ENCODE measurements at places on chromosomes 5 and 9.

- peak; percentile 14 for DNase-seq
Observed at GRCh38 chr5:151230048-151230680, 6.3 kb upstream of the CCDC69 start.

DNA sequence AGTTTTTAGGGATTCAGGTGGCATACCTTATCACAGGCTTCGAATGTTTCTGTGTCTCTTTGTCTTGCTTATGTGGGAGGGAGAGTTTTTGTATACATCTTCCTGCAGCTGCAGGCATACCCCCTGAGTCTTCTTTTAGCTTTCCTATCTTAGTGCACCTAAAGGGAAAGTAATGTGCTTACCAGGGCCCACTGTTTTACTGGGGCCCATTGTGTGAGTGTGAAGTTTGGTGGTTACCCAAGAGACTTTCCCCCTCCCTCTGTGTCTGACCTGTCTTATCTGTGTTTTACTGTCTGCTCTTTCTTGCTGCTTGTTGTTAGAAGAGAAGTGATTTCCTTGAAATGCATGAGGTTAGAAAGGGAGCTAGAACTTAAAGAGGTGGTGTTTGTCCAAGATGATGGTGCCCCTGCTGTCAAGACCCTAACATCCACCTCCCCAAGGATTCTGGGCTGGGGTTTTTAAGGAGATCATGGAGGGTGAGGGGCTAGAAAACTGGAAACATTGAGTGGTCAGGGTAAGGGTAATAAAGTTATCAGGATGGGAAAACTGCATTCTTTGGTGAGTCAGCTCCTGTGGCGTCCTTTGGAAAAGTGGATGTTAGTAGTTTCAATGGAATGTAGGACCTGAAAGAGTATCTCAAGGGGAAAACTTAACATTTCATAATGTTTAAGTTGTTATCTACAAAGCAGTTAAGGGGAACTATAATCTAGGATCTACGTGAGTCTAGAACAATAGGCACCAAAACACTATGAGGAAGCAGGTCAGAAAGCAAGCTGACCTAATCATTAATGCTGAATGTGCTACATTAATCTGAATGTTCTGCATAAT is 583.5 kb upstream of the TUSC1 start:
- peak; percentile 93 for DNase-seq

DNA sequence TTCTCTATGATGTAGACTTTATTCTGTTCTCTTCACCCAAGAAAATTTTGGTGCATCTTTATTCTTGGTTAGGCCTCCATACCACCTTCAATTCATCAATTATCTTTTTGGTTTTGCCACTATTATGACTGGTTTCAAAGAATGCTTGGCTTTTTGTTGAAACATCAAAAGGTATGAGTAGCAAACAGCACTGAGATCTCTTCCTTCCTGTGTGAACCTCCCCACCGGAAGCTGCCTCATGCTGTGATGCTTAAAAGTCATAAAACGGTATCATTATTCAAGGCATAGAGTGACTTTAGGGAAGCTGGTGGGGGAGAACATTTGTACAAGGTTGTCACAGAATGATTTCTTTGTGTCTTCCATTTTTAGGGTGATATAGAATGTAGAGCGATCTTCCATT is 70.6 kb downstream of the IQGAP2 start:
- no peak for DNase-seq

DNA sequence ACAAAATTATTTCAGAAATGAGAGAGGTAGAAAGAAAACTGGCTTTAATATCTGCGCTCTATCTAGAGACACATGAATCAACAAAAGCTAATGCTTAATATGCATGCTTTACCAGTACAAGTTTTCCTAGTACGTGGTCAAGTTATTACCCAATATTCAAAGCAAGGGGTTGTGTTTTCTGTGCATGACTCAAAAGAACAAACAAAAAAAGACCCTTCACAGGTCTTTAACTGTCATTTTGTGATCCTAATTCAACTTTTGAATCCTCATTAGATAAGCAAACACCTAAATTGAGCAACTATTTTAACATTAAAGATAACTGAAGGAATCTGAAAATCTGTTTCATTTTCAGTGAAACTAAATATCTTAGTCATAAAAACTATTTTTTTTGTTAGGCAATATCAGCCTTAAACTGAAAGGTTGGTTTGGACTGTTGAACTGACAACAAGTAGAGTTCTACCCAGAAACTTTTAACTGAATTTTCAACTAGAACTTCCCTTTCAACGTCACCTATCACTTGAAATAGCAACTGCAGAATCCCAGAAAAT is 12.5 kb downstream of the ST8SIA4 start:
- DNase-seq = peak; percentile 10

GRCh38 chr5:117058740-117059139 is 484.1 kb upstream of the SEMA6A start:
- DNase-seq = no peak

DNA sequence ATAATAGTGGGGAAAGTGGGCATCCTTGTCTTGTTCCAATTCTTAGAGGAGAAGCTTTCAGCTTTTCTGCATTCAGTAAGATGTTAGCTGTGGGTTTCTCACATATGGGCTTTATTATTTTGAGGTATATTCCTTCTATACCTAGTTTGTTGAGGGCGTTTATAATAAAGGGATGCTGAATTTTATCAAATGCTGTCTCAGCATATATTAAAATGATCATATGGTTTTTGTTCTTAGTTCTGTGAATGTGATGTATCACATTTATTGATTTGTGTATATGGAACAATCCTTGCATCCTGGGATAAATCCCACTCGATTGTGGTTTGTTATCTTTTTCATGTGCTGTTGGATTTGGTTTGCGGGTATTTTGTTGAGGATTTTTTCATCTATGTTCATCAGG is 43.1 kb downstream of the FGD3 start:
- DNase-seq = no peak

- no peak for DNase-seq
Observed at GRCh38 chr9:32180597-32180996, 203.8 kb upstream of the ACO1 start.

DNA sequence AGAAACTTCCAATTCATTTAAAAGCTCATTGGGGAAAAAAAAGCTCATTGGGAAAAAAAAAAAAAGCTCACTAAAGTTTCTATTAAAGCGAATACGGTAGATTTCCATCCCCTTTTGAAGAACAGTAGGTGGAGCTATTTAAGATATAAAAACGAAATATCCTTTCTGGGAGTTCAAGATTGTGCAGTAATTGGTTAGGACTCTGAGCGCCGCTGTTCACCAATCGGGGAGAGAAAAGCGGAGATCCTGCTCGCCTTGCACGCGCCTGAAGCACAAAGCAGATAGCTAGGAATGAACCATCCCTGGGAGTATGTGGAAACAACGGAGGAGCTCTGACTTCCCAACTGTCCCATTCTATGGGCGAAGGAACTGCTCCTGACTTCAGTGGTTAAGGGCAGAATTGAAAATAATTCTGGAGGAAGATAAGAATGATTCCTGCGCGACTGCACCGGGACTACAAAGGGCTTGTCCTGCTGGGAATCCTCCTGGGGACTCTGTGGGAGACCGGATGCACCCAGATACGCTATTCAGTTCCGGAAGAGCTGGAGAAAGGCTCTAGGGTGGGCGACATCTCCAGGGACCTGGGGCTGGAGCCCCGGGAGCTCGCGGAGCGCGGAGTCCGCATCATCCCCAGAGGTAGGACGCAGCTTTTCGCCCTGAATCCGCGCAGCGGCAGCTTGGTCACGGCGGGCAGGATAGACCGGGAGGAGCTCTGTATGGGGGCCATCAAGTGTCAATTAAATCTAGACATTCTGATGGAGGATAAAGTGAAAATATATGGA is at the start of gene PCDHGA12:
TSS of gene PCDHGA12 (plus strand) at position 176 of the 782 bp plus-strand sequence. CDS start at position 429, 253 bp downstream.
- DNase-seq = peak; percentile 87

GRCh38 chr5:154133591-154133990 is 56.9 kb upstream of the GALNT10 start:
- no peak for DNase-seq

DNA sequence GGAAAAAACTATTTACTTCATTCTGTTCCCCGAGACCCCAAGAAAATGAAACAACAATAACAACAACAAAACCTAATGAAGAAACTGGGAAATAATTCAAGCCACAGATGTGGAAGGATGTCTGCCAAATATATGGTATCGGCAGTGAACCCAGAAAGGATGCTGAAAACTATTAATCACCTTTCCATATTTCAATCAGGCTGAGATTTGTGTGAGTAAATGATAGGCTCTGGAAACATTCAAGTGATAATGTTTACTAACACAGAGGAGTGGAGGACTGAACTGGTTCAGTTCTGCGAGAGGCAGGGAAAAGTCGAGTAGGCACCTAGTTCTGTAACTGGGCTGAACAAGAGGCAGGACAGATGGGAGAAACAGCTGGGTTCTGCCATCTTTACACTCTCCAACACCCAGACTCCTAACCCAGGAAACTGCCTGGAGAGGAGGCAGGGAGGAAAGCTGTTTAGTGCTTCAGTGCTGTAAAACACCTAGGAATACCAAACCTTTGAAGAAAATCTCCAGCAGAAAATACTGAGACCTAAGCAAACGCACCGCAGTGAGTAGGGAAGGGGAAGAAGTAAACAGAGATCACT is 96.8 kb upstream of the GNA14 start:
- DNase-seq = no peak

DNA sequence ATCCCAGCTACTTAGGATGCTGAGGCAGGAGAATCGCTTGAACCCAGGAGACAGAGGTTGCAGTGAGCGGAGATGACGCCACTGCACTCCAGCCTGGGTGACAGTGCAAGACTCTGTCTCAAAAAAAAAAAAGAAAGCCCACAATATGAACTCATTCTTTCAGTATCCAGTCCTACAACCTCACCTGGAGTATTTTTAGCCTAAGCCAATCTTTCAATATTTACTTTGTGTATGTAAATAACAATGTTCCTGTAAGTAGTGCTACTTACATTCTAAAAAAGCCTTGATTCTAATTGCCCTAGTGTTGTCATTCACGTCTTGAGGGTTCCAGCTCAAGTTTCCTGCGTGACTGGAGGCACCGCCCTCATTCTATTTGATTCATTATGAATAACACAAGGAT is 62.0 kb downstream of the BHMT start:
- no peak for DNase-seq

DNA sequence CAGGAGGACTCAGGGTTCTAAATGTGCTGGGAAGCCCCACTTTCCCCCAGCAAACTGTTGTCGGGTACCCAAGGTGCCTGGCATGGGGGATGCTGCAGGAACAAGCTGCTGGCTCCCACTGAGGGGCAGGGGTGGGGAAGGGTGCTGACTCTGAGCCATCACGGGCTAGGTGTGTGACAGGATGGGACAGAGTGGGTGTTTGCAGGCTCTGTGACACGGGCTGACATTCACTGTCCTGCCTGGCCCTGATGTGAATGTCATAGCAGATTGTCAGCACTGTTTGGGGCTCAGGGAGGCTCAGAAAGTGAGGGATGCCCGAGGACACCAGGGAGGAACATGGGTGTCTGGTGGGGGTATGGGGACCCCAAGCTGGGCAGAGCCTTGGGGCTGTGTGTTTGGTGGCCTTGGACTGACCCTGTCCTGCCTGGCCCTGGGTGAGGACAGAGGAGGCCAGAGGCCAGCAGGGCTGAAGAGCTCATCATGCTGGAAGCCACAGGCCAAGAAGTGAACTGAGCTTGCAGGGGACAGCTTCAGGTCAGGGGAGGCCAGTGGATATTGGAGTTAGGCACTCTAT is 20.6 kb downstream of the WNK2 start:
- DNase-seq = no peak

DNA sequence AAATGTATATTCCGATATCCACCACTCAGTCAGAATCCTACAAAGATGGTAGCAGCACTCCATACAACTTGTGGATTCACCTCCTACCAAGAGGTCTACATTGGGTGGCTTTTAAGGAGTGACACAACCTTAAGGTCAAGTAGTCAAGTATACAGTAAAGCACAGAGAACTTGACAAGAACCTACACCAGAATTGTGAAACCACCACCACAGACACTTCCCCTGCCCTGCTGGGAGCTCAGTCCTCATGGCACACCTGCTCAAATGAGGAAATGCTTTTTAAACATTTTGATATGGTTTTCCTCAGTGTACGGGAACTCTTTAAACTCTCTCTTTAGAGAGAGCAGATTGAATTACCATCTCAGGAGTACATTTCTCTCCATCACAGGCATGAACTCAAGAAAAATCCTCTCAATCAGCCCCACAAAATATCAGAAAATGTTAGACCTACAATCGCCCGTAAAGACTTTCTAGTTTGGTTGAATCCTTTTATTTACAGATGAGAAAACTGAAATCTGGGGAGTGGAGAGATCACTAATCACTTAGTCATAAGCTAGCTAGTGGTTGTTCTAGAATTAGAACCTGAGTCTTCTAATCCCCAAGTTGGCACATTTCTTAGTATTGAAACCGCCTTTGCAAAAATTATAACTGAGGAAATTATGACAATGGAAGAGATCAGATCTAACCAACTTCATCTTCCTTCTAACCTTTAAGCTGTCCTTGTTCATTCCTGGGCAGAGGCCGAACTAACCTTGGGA is 38.5 kb upstream of the NR4A3 start:
- no peak for DNase-seq

GRCh38 chr5:120413686-120414085 is 50.4 kb upstream of the PRR16 start:
- DNase-seq = peak; percentile 29

GRCh38 chr5:172282272-172283019 is 1.1 kb downstream of the UBTD2 start:
- peak; percentile 34 for DNase-seq

GRCh38 chr5:63687854-63688516 is 274.3 kb downstream of the HTR1A start:
- no peak for DNase-seq

DNA sequence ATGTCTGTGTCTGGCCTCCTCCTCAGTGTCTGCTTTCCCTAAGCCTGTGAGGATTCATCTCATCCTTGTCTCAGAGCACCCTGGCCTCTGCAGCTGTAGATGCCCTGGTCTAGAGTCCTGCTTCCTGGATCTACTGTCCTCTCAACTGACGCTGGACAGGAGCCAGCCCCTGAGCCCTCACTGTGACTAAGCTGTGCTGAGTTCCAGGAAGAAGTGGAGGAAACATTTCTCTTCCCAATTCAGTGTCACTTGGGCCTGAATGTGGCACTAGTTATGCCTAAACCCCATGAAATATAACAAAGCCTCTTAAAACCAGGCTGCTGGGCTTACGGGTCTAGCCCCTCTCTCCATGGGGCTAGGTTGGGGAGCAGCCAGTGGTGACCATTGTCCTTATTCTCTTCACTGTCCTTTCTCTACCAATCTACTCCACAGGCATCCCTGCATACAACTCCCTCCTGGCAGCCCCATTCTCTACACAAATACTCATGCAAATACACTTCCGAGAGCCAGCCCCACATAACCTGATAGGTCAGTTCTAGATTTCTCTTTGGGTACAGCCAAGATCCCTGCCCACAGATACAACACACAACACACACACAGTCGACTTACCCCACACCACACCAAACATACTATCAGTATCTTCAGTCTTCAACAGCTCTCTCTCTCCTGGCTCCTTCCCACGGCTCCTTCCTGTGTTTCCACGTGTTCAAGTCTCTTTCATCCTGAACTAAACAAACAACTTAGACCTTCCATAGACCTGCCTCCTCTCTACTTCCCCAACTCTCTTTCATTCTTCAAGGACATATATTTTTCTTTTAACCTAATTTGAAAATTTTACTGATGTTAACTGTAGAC is 220.8 kb downstream of the SNX18 start:
- peak; percentile 15 for DNase-seq

DNA sequence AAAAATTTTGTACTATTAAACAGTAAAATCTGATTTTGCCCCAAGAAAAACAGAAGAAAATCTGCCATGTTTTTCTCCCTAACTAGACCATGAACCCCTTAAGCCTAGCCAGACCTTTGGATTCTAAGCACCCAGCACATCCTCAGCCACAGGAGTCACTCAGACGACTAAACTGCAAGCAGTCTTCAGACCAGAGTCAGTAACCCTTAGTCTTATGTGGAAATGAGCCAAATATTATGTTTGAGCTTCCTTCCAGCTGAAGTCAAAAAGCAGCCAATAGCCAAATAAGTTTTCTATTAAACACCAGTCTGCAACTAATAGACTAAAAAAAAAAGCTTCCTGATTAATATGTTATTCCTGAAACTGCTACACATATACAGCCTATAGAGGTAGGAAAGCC is 47.4 kb downstream of the GOLPH3 start:
- no peak for DNase-seq
